ENCODE measurements at places on chromosomes 3 and 15.

- DNase-seq = no peak
Measured at GRCh38 chr3:60207905-60208304, 1043.3 kb downstream of the FHIT start.

GRCh38 chr3:194287374-194287773, 63.8 kb downstream of the CPN2 start:
- no peak for DNase-seq

DNA sequence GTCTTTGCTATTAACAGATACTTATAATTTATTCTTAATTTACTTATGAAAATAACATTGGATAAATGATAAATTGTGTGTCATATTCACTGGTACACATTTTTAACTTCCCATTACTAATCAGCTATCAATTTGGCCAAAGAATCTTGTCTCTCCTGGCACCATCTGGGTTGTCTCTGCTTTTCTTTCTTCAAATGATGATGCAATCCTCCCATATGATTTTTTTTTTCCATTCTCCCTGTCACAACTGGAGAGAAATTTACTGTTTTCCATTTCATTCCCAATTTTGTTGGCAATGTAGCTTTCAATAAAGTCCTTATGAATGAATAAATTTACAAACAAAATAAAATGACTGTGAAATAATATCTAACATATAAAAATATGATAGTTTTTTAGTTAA, 743.7 kb upstream of the EPHA6 start:
- no peak for DNase-seq

- DNase-seq = no peak
Measured at GRCh38 chr15:78991476-78991875, 46.6 kb upstream of the CTSH start.

GRCh38 chr15:25422021-25422420, 16.8 kb downstream of the UBE3A start:
- no peak for DNase-seq

DNA sequence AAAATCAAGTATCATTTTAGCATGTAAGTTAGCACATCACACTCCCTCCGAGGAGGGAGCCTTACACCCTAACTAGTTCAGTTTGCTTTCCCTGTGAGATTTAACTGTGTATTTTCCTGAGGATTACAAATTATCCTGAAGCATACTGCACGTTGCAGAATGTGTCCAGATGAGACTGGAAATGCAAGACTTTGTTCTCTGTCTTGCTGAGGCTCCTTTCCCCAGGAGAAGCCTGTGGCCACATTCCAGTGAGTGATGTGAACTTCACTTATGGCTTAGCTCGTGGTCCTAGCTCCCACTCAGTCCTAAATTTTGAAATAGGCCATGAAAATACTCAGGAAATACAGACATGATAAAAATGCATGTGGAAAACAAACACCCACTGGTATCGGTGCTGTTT, 23.7 kb downstream of the PDZRN3 start:
- no peak for DNase-seq

- no peak for DNase-seq
Measured at GRCh38 chr3:126005951-126006350, 37.0 kb downstream of the ROPN1B start.

DNA sequence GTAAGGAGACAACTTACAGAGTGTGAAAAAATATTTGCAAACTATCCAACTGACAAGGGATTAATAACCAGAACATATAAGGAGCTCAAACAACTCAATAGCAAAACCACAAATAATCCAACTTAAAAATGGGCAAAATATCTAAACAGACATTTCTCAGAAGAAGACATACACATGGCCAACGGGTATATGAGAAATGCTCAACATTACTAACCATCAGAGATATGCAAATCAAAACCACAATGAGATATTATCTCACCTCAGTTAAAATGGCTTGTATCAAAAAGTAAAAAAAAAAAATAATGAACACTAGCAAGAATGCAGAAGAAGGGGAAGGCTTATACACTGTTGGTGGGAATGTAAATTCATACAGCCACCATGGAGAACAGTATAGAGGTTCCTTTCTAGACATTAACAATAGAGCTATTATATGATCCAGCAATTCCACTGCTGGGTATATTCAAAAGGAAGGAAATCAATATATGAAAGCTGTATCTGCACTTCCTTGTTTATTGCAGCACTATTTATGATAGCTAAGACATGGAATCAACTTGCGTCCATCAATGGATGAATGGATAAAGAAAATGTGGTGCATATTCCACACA, 998.6 kb downstream of the NAALADL2 start:
- no peak for DNase-seq

DNA sequence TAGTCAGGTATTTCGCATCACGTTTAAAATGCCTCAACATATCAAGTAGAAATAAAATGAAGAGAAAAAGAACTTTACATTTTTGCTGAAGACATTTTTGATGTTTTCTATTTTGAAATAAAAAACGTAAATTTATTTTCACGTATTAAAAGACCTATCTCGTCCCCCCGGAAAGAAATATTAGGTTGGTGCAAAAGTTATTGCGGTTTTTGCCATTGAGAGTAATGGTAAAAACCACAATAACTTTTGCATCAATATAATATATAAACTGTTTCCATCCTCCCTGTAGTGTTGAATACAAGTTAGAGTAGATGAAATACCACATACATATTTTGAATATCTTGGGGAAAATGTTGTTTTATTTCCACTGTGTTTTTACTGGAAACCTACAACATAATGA, 11.2 kb upstream of the ANO10 start:
- DNase-seq = no peak

DNA sequence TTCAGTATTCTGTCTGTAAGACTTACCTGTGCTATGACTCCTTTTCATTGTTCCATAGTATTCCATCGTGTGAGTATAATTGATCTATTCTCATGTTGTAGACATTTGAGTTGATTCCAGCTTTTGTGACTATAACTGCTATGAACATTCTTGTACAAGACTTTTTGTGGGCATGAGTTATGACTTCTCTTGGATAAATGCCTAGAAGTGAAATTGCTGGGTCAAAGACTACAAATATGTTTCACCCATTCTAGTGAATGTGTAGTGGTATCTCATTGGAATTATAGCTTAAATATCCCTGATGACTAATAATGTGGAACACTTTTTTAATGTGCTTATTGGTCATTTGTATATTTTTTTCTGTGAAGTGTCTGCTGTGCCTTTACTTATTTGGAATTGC, 27.6 kb upstream of the NPHP3 start:
- DNase-seq = no peak

GRCh38 chr3:141485641-141486495, 959 bp upstream of the RASA2 start:
- DNase-seq = no peak

DNA sequence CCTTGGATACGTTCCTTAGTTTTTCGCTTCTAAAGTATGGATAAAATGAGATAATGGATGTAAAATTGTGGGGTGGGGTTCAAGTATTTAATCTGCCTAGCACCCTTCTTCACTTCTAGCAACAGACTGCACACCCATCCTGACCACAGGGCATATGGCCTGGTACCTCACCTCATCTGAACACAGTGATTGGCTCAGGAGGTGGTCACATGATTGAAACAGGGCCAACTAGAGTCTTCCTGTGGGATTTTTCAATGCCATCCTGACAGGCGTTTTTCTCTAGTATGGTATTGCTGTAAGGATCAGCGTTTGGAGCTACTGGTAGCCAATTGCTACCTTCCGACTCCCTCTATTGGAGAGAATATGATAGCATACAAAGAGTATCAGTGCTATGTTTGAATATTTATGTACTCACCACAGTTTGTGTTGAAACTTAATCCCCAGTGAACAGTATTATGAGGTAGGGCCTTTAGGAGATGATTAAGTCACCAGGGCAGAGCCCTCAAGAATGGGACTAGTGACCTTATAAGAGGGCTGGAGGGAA, 172.2 kb downstream of the PPM1L start:
- DNase-seq = peak; percentile 10

- no peak for DNase-seq
Measured at GRCh38 chr3:122973893-122974615, 53.5 kb downstream of the SEMA5B start.

DNA sequence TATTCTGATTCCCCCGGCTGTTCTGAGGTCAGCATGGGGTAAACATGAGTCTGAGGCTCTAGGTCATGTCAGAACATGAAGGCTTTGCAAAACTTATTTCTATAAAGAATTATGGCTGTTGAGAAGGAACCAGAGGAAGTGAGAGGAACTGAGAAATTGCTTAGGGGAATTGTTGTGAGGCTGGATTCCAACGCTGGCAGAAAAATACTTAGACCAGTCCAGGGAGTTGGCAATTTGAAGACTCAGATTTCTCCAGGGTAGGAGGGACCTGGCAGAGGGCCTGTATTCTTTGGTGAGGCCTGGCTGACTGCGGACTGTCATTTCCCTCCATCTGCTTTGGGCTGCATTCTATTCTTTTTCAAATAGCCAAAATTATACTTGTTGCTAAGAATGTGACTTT, 155.5 kb downstream of the PLD1 start:
- DNase-seq = no peak

- DNase-seq = no peak
Measured at GRCh38 chr3:122476532-122476931, 38.2 kb downstream of the KPNA1 start.

DNA sequence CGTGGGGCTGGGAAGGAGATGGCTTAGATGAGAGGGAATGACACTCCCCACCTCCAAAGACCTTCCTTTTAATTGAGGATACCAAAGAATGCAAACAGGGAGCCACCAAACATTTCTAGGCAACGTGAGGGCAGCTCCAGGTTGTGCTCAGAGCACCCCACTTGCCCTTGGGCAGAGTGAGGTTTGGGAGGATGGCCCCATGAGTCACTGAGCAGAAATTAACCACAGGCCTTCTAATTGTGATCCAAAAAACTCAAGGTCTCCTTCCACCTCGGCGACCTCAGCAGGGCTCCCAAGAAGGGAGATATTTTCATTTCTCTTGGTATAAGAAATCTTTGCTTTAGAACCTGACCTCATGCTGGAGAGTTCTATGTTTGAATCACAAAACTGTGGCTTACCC, 305.0 kb upstream of the TPM1 start:
- no peak for DNase-seq

- no peak for DNase-seq
Measured at GRCh38 chr3:135929670-135930069, 35.9 kb upstream of the PPP2R3A start.

GRCh38 chr15:31347067-31347975, 20.7 kb downstream of the KLF13 start:
- no peak for DNase-seq

GRCh38 chr15:72199205-72199515, 1.6 kb upstream of the GRAMD2A start:
- DNase-seq = no peak

DNA sequence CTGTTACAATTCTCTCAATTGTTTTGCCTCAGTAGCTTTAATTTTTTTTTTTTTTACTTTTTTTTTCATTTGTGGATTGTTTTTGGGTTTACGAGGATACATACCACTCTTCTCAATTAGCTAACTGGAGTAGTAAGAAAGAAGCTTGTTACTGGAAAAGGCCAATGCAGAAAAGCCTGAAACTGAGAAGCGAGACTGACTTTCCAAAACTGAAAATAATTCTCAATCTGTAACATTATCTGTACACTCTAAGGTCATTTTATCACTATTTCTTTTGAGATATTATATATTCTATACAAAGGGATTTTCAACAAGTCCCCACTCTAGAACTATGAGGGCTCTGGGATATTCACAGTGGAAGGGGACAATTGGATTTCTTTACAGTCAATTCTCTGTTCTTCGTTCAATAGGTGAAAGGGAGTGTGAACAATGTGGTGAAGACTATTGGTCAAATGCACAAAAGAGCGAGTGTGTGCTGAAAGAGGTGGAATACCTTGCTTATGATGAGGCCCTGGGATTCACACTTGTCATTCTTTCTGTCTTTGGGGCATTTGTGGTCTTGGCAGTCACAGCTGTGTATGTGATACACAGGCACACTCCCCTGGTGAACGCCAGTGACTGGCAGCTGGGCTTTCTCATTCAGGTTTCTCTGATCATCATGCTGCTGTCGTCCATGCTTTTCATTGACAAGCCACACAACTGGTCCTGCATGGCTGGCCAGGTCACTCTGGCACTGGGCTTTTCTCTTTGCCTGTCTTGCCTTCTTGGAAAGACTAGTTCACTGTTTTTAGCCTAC, 83.9 kb upstream of the KCNAB1 start:
- no peak for DNase-seq

- DNase-seq = no peak
Measured at GRCh38 chr3:108822123-108822897, at the start of gene TRAT1. Gene TRAT1, plus strand, starts transcription at chr3:108822786. Its CDS starts 142 bp downstream, at chr3:108822928.

DNA sequence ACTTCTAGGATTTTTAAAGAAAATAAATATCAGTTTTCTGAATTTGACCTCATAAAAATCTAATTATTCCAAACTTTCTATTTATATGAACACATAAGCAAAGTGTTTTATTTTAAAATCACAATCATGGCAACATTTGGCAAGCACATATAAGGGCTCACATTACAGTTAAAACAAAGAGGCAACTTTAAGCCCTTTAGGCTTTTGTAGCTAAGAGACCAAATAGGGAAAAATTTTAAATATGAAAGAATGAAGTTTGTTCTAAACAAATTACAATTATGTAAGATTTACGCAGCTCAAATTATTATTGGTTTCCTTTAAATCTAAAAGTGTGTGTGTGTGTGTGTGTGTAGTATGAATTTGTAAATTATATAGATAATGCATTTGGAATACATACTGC, 267.0 kb downstream of the ZIC4 start:
- no peak for DNase-seq

DNA sequence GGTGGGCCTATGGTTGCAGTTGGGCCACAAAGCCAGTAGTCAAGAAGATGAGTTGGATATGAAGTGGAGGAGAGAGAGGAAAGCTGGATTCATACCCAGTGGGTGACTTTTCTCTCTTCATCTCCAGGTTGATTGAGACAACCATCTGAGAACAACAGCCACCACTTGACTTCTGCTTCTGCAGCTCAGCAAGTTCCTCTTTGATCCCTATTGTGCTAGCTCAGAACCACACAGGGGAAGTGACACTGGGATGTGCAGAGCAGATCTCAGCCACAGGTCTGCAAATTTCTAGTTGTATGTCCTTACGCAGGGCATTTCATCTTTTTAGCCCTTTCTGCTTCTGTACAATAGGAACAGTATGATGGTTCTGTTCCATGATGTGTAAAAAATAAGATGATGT, 459.2 kb upstream of the ARRDC4 start:
- DNase-seq = no peak

DNA sequence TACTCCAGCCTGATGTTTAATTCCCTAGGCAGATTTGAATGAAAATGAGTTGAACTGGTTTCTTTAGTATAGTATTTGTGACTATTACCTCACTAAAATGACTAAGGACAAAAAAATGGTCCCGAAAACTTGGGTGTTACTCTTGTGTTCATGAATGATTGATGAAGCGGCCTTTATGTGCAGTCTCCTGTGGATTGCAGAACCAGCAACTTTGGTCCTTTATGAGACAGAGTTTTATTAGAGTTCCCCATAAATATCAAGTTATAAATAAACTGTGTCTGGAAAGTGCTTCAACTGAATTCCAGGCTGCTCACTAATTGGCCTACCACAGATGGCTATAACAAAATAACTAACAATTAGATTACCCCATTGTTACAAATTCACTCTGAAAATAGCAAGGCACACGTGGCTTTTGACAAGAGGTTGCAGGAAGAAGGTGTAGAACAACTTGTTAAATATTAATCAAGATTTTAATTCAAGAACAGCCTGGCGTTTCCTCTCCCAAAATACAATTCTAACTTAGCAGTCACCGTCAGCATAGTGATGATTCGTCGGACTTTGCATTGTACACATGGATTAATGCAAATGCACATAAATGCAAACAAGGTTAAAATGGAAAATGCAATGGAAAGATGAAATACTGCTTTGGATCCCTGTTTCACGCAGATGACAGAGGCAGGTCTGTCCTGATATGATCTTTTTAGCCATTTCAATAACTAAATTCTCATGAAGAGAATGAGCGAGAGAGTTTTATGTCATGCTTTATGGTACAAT, 567.3 kb upstream of the ZNF717 start:
- no peak for DNase-seq
